ENCODE measurements at places on chromosomes 6 and 20.

GRCh38 chr6:52098721-52099120, 11.3 kb upstream of the PKHD1 start:
- peak; percentile 8 for DNase-seq

DNA sequence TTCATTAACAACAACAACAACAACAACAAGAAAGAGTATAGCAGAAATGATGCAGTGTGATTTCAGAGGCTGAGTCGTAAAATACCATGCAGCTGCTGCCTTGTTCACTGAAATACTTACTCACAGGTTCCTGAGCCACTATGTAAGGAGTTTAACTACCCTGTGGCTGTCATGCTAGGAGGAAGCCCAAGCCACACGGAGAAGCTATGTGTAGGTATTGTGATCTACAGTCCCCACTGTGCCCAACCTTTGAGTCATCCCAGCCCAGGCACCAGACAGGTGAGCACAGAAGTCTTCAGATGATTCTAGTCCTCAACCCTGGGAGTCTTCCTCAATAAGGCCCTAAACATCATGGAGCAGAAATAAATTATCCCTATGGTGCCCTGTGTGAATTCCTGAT, 14.6 kb upstream of the RALY start:
- no peak for DNase-seq

DNA sequence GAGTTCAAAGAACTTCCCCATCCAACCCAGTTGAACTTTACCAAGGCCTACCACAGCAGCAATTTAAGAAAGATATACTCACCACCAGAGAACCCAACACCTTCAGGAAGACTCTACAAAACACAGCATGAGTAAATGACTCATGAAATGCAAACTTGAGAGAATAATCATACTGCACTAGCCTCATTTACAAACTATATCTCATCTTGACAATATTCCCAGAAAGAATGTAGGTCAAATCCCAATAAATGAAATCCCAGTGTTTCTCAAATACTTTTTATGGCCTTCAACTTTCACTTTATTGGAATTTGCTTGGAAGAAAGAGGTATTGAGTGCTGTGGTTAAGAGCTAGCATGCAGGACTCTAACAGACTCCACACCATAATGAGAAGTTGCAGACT, 60.0 kb downstream of the FYN start:
- DNase-seq, result no peak

GRCh38 chr20:57753332-57754164, 43.7 kb upstream of the PMEPA1 start:
- DNase-seq, result no peak

GRCh38 chr6:35893246-35893645, 27.7 kb downstream of the SRPK1 start:
- DNase-seq, result no peak

GRCh38 chr20:45836841-45837240, 3.2 kb downstream of the SNX21 start:
- no peak for DNase-seq

DNA sequence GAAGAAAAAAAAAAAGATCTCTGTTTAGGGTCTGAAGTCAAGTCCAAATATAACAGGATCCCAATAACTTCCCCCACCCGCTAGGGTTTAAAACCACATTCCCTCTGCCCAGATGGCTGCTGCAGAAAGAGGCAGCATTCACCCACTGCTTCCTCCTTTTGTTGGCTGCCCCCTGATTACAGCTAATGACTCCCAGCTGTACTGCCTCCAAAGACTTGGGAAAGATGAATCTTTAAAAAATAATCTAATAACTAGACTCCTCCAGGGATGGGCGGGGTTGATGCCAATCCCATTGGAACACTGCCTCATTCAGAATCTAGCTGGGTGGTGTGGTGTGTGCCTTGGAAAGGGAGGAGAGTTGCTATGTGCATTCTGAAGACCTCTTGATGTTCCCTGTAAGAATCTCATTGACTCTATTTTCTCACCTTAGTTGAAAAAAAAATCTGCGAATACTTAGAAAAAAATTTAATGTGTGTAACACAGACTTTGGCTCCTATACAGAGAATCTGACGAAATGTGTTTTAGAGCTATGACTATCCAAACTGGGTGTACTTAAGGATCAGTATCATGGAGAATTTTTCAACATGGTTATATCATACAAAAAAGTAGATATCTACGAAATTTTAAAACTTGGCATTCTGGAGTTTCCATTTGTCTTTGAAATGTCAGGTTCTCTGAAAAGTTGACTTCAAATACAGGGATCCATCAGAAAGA, 174.0 kb downstream of the RNF144B start:
- no peak for DNase-seq

DNA sequence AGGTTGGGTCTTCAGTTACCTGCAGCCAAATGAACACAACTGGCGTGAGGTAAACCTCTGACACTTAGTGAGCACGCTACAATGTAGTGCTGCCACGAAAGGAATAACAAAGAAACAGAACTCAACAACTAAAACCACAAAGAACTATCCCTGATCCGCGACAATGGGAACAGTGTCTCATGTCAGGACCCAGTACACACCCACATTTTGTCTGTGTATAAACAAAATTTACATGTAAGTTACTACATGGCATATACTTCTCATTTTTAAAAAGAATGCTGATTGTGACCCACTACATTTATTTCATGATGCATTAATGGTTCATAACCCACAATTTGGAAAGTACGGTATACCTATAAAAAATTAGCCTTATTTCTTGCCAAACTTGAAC, 14.1 kb downstream of the FKBP1A start:
- DNase-seq, result no peak

DNA sequence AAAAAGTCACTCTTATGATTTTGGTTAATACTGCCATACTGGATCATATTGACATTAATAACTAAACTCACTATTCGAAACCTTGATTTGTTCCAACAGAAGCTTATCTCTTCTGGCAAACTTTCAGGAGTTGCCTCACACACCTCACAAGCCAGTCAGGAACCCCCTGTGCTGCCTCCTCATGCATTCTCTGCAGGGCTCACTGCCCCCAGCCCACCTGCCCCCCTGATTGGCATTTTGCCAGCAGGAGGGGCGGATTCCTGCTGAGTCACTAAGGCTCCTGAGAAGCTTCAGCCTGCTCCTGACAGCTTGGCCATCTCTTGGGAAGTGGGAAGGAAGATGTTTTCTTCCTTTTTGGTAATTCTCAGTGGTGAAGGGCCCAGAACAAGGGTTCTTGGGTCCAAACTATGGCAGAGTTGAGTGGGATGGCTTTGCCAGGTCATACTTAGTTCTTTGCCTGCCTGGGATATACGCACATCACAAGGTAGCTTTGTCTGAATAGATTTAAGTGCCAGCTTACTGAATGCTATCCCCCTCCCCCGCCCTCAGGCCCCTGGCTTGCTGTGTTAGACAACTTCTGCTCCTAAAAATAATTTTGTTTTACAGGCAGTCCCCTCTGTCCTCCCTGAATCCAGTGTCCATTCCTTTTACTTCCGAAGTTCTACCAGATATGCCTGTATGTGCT, 31.4 kb downstream of the SLC35F1 start:
- no peak for DNase-seq

DNA sequence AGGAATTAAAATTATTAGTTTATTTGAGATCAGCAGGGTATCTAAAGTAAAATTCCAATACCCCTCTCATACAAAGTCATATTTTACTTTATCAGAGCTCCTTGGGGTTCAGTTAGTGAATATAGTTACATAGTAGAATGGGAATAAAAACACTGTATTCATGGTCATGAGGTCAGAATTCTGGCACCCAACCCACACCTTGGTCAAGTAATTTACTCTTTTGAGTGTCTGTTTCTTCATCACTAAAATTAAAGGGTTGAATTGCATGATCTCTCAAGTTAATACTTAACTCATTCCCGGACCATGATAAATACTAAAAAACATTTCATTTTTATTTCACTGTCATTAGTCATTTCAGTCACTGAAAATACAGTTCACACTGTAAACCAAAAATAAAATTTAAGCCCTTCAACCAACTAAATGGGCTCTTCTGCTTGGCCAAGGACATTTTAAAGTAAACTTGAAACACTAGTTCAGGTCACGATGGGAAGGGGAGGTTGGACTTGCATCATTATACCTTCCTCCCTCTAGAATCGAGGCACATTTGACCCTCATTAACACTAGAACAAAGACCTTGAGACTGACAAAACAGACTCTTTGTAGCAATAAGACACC, 21.1 kb upstream of the HLA-DRB1 start:
- no peak for DNase-seq

DNA sequence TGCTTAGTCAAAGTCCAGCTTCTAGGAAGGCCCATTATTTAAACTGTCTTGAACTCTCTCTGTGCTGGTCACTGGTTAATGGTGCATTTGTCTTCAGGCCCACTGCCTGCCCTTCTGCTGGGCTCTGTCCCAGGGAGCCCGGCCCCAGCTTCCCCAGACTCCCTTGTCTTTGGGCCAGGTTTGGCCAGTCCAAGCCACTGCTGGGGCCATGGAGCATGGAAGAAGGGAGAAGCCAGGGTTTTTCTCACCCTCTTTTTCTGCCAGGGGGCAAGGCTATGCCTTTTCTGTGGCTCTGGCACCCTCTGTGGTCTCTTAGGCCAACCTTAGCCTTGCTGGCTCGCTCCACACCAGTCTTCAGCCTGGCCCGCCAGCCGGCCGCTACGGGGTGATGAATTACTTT, 390.0 kb upstream of the SULF2 start:
- no peak for DNase-seq

GRCh38 chr20:59145924-59146779, 17.5 kb upstream of the ZNF831 start:
- no peak for DNase-seq

DNA sequence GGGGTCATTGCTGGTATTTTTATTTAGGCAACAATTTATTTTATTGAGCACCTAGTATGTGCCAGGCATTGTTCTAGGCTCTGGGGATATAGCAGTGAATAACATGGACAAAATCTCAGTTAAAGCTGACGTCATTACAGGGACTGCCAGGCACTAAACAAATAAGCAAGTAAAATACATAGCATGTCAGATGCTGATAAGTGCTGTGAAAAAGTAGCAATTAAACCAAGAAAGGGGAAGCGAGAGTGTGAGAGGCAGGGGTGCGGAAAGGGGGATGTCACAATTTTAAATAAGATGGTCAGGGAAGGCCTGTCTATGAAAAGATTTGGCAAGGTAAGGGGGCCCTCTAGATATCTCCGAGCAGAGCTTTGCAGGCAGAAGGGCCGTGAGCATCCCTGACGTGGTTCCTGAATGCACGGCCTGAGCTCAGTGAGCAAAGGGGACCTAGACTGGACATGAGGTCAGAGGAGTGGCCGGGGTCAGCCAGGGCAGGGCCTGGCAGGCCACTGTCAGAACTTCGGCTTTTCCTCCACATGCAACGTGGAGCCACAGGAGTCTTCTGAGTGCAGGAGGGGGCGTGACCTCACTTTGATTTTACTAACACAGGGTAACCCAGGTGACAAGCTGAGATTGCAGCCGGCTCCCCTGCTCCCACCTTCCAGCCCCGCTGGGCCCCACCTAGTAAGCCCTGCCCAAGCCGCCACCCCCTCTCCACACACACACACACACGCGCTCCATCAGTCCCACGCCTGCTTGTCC, 24.2 kb upstream of the SIRPA start:
- peak; percentile 59 for DNase-seq

- no peak for DNase-seq
These were observed 315.8 kb upstream of the SOX4 start for GRCh38 chr6:21277601-21278374.

DNA sequence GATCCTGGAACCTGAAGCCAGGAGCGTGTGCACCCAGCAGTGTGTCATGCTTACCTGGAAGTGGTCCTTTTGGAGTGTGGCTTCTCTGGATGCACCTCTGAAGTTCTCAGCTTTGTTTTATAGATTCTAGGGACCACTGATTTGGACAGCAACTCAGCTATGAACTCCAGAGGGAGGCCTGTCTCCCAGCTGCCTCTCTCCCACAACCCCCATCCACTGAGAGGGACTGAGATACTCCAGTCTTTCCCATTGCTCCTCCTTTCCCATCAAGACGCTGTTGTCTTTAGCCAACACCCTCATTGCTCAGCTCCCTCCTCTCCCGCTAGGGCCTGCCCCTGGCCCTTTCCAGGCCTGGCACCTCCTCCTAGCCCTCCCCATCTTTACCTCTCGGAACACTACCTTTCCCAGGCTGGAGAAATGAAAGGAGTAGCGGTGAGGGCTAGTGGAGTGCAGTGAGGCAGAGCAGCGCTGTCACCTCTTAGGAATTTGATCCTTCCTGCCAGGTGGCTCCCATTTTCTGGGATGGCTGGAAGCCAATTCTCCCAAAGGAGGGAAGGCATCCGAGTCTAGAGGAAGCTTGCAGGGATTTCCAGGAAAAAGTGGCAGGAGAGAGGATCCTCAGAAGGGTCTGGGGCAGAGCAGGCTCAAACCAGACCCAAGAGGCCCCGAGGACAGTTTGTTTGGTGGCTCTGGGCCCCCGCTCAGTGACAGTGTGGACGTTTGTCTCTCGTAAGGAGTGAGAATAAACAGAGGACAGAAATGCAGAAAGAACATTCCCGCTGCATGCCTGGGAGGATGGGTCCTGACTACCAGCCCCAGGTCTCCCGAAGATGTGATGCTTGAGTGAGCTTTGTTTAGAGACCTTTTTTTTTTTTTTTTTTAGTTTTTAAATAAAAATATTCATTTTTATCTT, at the start of gene LRRN4:
TSS of gene LRRN4 (minus strand) at position 285 of the 913 bp plus-strand sequence. CDS start 1,261 bp downstream, outside the sequence.
- DNase-seq, result no peak

- no peak for DNase-seq
These were observed 41.8 kb upstream of the SAYSD1 start for GRCh38 chr6:39156801-39157200.

DNA sequence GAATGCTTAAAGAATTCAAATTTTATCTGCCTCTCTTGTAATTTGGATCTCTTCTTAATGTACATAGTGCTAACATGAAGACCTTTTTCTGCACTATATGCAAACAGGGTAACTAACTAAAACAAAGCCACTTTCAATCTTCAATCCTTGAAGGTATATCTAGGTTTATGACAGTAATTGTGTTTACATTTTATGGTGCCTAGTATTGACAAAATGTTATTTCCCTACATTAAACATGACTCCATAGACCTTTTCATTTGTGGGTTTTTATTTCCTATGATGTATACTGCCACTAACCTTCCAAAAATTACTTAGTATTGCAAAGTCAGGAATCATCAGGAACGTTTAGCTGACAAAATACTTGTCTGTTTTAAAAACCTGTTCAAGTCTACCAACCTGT, 95.9 kb downstream of the B3GAT2 start:
- DNase-seq, result no peak

- no peak for DNase-seq
These were observed 776.0 kb upstream of the MANEA start for GRCh38 chr6:94801344-94801743.

DNA sequence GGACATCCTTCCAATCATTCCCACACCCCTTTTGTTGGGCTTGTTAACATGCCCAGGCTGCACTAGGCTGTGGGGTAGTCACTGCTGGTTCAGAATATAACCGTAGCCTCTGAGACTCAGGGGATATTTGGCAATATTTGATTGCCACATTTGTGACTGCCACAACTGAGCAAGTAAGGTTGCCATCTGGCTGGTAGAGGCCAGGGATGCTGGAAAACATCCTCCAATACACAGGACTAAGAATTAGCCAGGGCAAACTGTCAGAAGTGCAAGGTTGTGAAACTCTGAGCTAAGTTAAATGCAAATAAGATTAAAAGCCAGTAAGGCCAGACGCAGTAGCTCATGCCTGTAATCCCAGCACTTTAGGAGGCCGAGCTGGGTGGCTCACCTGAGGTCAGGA, 112.0 kb downstream of the ZMYND8 start:
- DNase-seq, result peak; percentile 60
